Airway epithelial cell (primary cell): ENCODE measurements at places on chromosomes 11 and 22. TPM values are rescaled to one million over a fixed set of nuclear protein-coding genes. Genes with fewer than 3 reads are reported as not detected.

Gene ACTN3
- total RNA-seq = 0.14 TPM in 1 of 2 replicates, not detected in the other

Gene MS4A4A
- total RNA-seq = not detected in 2 replicates

Gene LDHAL6A
- total RNA-seq = not detected in 2 replicates

Gene MUC6
- total RNA-seq = not detected in 2 replicates

Gene ME3
- total RNA-seq = 2.7 and 10.4 TPM in 2 replicates

Gene SPDYC
- not detected in 2 replicates for total RNA-seq

Gene CTSW
- not detected in 2 replicates for total RNA-seq

Gene HTATIP2
- total RNA-seq = 38.3 and 40.2 TPM in 2 replicates

Gene FAM83F
- 23.5 and 27.1 TPM in 2 replicates for total RNA-seq

Gene USP2
- 1.1 and 1.9 TPM in 2 replicates for total RNA-seq

Gene PPP6R2
- 45.2 and 49.7 TPM in 2 replicates for total RNA-seq

Gene PRG3
- not detected in 2 replicates for total RNA-seq

Gene SOX10
- total RNA-seq = not detected in 2 replicates
